Activated CD8-positive, alpha-beta memory T cell treated with anti-CD3 and anti-CD28 coated beads for 1 hour (primary cell): ENCODE measurements at places on chromosomes 16 and 17.

- no peak for DNase-seq
Observed at GRCh38 chr17:38564254-38564837, 41.4 kb downstream of the SRCIN1 start.

- DNase-seq = no peak
Observed at GRCh38 chr17:30472238-30472890, 4.8 kb upstream of the GOSR1 start.

DNA sequence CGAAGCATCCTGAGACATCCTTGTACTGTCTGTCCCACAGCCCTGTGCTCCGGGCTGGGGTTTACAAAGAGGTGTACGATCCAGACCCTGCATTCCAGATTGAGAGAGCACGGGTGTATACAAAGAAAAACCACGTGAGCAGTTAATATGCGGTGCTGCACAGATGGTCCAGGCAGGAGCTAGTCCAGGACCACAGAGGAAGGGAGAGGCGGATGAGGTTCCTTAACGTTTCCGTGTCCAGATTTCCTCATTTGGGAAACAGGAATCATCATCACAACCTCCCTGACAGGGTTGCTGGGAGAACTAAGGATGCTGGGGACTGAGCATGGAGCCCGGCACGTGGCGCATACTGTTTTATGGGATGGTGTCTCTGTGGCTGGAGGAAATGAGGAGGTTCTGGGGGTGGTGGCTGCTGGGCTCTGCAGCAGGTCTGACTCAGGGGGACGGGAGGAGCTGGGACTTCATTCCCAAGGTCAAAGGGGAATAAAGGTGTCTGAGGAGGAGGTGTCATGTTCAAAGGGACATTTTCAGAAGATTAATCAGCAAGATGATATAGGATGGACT lies 26.2 kb downstream of the WIPI1 start:
- no peak for DNase-seq

DNA sequence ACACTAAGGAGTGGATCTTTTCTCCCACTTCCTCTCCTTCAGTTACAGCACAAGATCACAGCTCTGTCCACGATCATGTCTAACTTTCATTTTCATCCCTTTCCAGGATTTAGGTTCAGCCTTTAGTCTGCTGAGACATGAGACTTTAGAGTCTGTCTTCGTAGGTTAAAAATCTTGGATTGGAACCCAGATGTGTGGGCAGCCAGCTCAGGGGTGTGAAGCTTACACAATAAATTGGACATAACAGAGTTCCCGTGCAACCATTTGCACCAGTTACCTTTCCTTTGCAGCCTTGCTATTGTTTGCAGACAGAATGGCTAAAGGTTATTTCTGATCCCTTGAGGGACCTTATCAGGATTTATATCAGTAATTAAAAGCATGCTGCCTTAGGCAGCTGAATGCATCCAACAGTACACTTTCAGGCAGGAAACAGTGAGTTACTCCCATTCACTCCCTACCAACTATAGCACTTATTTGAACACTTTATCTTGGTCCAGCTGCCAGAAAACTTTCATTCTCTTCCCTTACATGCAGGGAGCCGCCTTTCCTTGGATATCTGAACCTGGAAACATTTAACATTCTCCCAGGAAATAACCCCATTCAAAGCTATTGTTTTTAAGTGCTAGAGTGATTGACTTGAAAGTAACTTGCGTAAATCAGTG lies 87.3 kb downstream of the TMEM100 start:
- DNase-seq = no peak

DNA sequence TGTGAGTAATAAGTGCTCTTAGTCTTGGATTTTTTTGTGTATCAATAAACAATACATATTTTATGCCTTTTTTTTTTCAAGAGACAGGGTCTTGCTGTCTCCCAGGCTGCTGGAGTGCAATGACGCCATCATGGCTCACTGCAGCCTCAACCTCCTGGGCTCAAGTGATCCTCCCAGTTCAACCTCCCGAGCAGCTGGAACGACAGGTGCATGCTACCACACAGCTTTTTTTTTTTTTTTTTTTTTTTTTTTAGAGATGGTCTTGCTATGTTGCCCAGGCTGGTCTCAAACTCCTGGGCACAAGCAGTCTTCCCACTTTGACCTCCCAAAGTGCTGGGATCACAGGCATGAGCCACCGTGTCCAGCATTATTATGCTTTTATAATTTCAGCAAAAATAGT lies 13.0 kb downstream of the ACSF2 start:
- DNase-seq = no peak

- no peak for DNase-seq
Observed at GRCh38 chr17:2174468-2175293, 119.8 kb downstream of the HIC1 start.

DNA sequence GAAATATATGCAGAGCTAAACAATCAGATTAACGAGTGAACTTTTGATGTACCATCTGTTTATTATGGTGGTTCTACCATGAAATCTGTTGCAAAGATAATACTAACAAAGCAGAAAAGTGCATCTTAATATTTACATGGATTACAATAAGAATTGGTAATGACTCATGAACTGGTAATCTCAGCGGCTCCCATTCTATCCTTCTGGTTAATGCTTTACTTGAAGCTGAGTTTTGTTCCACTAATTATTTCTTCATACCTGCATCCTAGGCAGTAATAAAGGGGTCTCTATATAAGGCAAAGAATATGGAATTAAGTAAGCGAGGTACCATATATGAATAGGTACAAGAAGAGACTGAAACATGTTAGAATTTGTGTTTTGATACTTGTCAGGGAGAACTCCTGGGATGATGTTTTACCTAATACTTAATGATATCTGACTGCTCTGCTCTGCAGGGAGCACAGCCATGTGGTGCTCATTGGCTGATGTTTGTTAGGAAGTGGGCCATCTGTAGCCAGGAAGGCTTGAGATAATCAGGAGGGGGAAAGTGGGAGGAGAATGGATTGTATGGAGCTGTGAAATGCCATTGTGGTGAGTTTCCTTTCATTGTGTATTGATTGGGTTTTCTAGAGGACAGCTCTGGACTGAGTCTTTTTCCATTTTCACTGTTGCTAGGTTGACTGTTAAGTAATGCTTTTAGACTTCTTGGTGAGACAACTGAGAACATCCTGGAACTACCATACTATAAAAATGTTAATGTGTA lies 52.6 kb downstream of the MAP2K6 start:
- DNase-seq = no peak

DNA sequence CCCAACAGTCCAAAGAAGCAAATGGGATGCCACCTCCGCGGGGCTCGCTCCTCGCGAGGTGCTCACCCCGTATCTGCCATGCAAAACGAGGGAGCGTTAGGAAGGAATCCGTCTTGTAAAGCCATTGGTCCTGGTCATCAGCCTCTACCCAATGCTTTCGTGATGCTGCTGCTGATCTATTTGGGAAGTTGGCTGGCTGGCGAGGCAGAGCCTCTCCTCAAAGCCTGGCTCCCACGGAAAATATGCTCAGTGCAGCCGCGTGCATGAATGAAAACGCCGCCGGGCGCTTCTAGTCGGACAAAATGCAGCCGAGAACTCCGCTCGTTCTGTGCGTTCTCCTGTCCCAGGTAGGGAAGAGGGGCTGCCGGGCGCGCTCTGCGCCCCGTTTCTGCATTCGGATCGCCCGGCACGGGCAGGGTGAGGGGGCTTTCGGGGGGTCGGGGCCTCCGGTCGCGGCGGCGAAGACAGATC lies at the start of gene CDH13:
Gene CDH13, plus strand, starts transcription at position 179 of the 471 bp plus-strand sequence.
- no peak for DNase-seq

GRCh38 chr17:35448899-35449227 lies 297 bp upstream of the SLFN13 start:
- no peak for DNase-seq

DNA sequence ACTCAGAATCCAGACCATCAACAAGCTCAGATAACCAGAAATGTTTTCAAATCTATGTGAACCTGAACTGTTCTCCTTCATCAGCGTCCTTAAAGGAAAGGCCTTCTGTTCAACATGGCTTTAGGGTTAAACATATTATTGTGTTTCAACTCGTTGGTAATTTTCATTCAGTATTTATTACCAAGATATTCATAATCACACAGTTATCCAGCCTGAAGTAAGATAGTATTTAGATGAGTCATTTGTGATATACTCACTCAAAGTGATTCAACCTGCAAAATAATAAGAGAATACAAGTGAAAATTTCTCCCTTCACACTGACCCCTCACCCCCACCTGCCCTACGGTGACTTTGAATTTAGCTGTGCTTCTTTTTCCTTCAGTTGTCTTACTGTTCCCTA lies 3.0 kb downstream of the CYLD start:
- DNase-seq = no peak

DNA sequence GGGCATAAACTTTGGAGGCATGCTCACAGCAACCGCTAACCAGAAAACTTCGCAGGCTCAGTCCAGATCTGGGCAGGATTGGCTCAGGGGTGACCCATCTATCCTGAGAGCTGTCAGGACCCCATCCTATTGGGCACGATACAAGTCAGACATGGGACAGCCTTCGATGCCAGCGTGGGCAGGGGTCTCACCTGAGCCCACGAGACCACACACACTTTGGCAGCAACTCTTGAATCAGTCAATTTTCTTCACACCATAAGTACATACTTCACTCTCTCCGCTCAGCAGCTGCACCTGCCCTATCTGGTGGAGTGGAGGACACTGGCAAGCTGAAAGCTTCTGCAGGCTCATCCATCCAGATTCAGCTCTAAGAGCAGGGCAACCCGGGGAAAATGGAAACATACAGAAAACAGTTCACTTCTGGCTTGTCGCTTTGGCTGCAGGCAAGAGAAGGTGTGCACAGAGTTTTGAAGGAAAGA lies 48.3 kb downstream of the ZFHX3 start:
- DNase-seq = no peak

DNA sequence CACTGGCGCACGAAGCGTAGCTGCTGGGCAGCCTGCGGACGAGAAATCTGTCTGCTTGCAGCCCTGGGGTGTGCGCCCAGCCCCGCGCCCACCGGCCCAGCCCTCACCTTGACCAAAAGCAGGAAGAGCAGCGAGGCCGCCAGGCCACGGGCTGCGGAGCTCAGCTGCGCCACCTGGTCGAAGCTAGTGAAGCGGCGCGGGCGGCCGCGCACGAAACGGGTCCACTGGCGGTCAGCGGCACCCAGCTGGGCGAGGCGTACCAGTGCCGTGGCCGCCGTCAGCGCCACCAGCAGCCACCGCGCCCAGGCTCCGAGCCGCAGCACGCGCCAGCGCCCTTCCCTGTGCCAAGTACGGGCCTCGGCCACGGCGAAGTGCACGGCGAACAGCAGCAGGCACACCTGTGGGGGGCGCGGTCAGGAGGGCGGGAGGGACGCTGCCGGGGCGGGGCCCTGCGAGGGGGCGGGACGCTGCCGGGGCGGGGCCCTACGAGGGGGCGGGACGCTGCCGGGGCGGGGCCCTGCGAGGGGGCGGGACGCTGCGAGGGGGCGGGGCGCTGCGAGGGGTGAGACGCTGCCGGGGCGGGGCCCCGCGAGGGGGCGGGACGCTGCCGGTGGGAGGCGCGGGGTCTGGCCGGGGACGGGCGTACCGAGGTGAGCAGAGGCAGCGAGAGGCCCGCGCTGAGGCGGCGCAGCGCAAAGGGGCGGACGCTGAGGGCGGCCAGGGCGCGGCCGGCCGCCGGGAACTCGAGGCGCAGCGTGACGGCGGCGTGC lies 43.2 kb downstream of the TSC2 start:
- no peak for DNase-seq

DNA sequence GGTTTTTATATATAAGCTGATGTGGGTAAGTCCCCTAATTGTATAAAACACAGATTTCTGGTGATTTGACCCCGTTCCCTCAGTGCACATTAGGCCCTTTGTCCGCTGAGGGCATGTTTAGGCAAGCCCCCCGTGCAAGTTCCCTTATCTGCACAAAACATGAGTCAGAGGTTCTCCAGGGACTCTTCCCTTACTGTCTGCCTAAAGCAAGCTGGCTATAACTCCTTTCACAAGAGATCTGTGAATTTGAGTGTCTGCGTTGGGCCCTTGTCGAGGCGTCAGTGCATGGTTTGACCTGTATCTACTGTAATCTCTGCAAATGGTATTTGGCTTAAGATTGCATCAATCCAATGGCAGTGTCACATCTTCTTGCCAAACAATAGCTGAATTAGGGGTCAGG lies 712.8 kb downstream of the CDH8 start:
- no peak for DNase-seq

DNA sequence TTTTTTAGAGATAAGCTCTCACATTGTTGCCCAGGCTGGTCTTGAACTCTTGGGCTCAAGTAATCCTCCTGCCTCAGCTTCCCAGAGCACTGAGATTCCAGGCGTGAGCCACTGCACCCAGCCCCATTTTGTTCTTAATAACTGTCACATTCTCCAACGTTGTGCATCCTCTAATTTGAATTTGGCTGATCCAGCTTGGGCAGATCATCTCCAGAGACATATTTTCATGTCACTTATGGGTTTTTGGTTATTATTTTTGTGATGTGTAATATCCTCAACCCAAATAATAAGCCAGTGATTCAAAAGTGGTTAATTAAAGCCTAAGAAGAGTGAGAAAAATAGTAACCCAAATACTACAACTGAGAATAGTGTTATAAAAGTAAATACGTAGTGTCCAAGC lies 16.2 kb upstream of the COL1A1 start:
- DNase-seq = no peak

DNA sequence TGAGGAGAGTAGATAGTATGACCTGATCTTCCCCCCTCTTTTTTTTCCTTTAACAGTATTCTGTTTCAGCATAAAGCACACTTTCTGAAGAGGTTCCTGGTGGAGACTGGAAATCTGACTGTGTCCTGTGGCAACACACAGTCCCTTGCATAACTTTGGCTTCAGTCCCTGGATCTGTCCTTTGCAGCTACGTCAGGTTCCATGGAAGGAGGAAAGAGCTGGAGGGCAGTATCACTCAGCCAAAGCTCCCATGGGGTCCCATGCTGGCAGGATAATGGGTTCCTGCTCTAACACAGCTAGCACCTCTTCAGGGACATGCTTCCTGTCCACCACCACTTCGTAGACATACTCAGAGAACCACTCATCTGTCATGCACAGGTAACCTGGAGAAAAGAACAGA lies 13.3 kb upstream of the SLC6A4 start:
- no peak for DNase-seq
